SK-N-SH (cell line): ENCODE measurements at places on chromosomes 2 and 18.
A peak's percentile ranks its signal among the peaks of the same experiment; 100 is the strongest.

- no peak for DNase-seq
These were observed 63.5 kb upstream of the THOC1 start for GRCh38 chr18:331221-331821.

DNA sequence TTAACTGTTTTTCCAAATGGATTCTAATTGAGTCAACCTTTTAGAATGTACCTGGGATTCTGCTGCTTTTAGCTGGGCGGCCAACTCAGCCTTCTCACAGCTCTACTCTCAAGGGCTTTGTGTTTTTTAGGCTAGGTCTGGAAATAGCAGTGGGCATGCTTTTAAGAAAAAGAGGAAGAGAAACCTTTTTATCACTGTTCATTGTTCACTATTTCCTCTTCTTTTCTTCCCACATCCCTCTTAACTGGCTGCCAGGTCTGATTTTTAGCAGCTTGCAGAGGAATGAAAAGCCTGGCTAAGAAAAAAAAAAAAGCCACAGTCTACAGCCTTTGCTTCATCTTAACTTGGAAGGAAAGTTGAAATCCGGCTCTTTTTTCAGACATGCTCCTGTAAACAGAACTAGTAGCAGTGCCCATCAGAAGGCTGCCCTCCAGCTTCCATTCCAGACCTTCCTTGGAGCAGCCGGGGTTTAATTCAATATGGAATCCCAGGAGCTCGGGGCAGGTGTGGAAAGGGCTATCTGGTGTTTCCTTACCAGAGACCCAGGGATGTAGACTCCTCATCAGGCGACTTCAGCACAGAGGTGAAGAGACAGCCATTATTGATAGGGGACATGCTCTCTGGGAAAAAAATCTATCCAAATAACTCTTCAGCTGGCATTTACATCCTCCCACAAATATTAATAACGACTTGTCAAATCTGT is 230.7 kb downstream of the MYO3B start:
- peak; percentile 12 for DNase-seq

- DNase-seq = no peak
These were observed 33.6 kb downstream of the GTF2A1L start for GRCh38 chr2:48651158-48651790.

DNA sequence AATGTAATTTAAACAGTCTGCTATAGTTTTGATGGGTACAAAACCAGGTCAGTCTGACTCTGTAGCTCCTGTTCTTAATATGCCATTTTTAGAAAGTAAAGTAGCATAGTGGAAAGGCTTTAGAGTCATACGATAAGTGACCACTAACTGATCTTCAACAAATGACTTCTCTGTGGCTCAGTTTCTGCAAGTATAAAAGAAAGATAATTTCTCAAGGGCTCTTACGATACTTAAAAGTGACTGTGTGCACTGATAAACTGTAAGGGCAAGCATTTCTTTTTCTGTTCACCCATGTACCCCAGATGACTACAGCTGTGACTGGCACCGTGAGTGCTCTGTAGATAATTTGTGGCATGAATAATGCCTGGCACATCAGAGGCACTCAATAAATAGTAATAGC is 178.7 kb downstream of the LCLAT1 start:
- DNase-seq = no peak

GRCh38 chr2:204133476-204133875 is 196.9 kb downstream of the ICOS start:
- no peak for DNase-seq

DNA sequence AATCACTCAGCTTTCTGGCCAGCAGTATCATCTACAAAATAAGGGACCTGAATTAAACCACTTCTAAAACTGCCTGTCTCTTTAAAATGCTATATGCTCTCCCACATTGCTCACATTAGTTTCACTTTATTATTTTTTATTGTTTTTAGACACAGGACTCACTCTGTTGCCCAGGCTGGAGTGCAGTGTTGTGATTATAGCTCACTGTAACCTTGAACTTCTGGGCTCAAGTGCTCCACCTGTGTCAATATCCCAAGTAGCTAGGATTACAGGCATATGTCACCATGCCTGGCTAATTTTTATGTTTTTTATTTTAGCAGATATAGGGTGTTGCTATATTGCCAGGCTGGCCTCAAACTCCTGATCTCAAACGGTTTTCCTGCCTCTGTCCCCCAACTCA is 591.3 kb upstream of the ZNF804A start:
- DNase-seq = no peak

DNA sequence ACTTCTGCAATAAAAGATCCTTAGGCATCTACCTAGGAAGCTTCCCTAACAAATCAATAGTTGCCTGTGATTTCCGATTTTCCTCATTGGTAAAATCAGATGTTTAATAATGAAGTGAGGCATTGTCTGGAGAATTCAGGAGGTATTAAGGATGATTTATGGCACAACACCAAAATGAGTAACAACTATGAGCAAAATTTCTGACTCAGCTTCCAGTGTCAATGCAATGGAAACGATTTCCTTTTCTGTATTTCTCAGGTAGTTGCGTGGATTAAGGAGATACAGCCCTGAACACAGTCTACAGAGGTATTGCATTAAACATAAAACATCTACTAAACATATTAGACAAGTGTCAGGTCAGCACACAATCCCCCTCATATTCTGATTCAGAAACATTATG is 99.5 kb downstream of the EPB41L3 start:
- DNase-seq = no peak

- peak; percentile 46 for DNase-seq
These were observed 241.3 kb downstream of the PAX3 start for GRCh38 chr2:222057347-222058073.

GRCh38 chr2:108169982-108170625 is 69.7 kb upstream of the SULT1C3 start:
- DNase-seq = peak; percentile 9

DNA sequence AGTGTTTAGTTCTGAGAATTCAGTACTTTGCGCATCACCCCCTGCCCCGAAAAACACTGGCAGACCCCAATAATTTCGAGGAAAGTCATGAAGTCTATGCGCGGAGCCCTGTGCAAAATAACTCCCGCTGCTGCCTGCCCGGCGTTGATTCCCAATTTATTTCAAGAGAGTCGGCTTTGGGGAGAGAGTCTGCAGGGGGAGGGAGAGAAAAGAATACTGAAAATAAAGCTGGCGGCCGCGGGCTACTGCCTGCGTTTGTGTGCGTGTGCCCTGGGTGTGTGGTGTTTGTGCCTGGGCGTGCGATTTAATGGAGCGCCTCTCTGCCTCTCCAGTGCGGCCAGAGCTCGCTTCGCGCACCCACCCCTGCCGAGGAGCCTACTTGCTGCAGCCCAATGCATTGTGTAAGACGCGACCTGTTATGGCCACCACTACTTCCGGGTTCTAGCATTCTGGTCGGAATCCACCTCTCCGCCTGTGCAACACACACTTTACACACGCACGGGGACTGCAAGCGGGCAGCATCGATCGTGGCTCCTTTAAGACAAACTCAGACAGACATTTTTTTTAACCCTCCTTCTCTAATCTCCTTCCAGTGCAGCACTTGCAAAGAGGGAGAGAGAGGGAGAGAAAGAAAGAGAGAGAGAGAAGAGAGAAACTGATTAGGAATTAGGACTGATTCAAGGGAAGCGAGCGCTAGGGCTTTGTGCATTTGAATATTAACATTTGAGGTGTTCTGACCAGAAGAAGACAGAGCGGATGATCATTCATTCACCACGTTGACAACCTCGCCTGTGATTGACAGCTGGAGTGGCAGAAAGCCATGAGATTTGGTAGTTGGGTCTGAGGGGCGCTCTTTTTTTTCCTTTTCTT is at the start of gene MEIS1:
Gene MEIS1 (plus strand): TSS at position 447 of the 870 bp plus-strand sequence. CDS start 732 bp downstream, outside the sequence.
- peak; percentile 88 for DNase-seq

- no peak for DNase-seq
These were observed 463.0 kb downstream of the FBXO15 start for GRCh38 chr18:73684647-73685046.

GRCh38 chr2:7394195-7394594 is 477.0 kb downstream of the RNF144A start:
- DNase-seq = no peak

- no peak for DNase-seq
These were observed 53.6 kb downstream of the STRN start for GRCh38 chr2:36912695-36913094.

- DNase-seq = no peak
These were observed 558.5 kb downstream of the CPS1 start for GRCh38 chr2:211114826-211115455.

DNA sequence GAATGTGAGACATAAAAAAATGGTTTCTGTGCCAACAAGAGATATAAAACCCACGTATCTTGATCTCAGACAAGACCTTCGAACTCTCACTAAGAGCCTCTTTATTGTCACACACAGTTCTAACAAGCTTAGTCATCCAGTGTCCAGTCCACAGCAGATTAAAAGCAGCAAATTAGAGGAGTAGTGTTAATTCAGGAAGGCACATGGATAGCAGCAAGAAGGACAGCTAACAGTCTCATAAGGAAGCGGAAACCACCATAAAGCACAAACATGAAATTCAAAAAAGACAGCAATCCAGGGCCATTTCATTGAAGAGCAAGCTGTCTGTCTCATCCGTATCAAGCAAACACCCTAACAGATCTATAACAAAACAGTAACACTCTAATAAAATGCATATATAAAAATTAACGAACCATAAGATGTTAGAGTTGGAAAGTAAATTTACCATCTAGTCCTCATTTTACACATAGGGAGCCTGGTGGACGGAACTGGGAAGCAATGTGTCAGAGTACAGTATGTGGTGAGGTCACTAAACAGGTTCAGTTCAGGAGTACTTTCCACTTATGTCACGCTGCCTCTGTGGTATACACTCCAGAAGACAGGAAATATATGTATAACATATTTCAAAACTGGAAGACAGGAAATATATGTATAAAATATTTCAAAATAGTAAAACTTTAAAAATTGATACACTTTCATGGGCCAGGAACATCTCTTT is 18.3 kb downstream of the AAK1 start:
- DNase-seq = no peak

DNA sequence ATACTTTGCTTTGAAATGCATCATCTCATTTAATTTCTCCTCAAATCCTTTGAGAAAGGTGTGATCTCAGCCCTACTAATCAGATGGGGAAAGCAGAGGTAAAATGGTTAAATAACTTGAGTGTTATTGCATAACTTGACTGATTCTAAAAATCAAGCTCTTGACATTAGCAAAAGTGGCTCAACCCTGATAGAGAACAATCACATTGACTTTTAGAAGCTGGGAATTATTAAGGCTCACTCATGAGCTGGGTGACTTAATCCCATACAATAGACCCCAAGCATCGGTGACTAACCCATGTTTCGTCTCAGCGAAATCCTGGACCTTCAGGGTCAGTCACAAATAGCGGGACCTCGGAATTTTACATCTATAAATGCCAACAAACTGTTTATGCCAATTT is 378.9 kb downstream of the NBAS start:
- no peak for DNase-seq

DNA sequence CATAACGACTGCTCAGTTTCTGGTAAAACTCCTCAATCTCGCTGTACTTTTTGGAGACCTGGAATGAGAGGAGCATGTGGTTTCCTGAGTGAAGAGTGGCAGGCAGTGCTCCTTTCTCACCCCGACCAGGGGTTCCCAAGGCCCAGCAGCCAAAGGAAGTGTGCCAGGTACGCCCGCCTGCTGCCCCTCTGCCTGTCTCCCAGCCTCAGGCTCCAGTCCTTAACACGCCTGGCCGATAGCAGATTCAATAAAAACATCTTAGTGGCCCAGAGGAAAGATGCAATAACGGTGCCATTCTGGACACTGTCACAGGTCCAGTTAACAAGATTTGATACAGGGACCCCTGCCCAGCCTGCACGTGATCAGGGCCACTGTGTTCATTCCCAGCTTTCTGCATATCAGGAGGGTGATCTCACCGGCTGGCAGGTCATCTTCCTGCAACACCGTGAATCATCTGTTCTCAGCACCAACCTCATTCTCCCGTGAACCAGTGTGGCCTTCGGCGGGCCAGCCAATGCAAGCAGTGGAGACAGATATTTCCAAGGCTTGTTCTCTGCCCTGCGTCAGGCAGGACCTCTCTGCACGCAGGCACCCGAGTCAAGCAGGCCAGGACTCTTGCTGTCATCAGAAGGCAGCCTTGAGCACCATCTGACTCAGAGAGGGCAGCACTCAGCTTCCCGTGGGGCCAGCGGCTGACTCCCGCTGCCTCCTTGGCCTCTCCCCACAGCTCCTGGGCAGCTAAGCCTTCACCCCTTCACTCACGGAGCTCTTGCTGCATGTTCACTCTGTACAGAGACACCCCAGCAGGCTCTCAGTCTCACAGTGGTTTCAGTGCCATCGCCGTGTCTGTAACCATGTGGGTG is 9.5 kb downstream of the HS1BP3 start:
- no peak for DNase-seq

GRCh38 chr2:41990688-41991087 is 57.1 kb upstream of the PKDCC start:
- no peak for DNase-seq

DNA sequence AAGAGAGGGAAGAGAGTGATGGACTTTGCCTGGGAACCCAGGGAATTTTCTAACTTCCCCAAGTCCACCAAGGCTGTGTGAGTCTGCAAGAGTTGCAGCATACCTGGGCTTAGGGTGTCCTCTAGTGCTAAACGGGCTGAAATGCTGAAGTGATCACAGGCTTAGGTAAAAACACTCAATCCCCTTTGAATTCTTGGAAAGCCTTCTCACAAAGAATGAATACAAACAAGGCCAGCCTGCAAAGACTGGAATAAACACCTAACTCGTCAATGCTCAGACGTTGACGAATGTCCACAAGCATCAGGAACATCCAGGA is 30.0 kb upstream of the BMP10 start:
- DNase-seq = no peak

- DNase-seq = no peak
These were observed 326.8 kb downstream of the OSR1 start for GRCh38 chr2:19031642-19032041.

- DNase-seq = no peak
These were observed 10.0 kb downstream of the HK2 start for GRCh38 chr2:74843899-74844298.

DNA sequence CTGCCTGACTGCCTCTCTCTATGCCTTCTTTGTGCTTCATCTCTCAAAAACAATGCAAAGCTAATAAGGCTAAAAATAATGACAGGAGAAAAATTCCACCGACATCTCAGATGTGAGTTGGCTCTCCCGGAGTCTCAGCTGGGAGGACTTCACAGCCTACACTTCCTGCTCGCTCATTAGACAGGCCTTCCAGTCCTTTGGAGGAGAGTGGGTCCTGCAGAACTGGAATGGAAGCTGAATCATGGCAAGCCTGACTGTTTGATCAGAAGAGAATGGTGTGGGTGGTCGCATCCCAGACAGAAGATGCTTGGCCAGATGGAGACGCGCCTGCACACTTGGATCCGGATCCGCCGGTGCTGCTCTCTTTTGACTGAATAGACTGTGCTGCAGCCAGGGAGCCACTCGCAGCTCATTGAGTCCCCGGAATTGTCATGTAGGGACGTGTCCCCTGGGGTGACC is 49.7 kb downstream of the TRIB2 start:
- DNase-seq = no peak

DNA sequence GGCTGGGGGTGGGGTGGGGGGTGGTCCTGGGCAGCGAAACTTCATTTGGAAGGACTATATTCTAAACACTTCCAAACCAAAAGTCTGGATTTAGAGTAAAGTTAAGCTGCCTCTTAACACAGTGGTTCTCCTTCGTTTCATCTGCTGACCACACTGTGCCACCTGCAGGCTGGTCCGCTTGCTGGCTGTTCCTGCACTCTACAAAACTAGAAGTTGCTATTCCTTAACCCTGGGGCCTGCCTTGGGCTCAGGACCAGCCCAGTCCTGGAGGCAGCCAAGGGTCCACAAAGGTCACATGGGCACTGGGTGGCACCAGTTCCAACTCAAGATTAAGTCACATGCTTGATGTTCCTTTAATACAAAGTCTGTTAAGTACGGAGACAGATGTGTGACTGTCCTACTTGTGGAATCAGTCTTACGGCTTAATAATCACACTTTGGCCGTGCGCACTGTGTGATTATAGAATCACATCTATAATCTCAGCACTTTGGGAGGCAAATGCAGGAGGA is 195.4 kb downstream of the FAM210A start:
- DNase-seq = peak; percentile 43
